ENCODE measurements at places on chromosomes 2 and 18.

DNA sequence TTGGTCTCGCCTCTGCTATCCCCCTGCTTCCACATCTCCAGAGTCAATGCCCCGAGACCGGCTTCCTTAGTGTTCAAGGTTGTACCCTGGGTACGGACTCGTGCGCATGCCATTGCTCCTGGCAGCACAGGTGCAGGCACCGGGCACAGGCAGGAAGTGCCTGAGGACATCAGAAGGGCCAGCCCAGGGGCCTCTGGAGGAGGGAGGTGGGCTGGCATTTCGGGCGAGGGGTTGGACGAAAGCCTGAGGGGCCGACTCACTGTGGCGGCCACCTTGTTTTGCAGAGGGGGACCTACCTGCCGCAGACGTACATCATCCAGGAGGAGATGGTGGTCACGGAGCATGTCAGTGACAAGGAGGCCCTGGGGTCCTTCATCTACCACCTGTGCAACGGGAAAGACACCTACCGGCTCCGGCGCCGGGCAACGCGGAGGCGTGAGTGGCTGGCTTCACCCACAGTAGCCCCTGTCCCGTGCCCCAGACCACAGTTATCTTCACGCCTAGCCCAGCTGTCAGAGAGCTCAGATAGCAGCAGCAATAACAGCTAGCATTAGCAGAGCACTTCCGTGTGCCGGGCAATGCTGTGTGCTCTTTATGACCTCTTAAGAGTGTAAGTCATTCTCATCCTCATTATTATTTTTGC lies 12.5 kb downstream of the ITM2C start:
- DNase-seq: no peak
- peak overlapping the region; percentile 48 for H3K4me3 ChIP-seq
- H3K36me3 ChIP-seq: peaks cover 9% of the 10 kb centered on the region

GRCh38 chr18:26480897-26481795 lies 67.2 kb downstream of the KCTD1 start:
- no peaks in the 10 kb centered on the region for H3K4me1 ChIP-seq
- no peak overlapping the region for H3K4me3 ChIP-seq
- no peak overlapping the region for H3K27ac ChIP-seq
- no peaks in the 10 kb centered on the region for H3K27me3 ChIP-seq

DNA sequence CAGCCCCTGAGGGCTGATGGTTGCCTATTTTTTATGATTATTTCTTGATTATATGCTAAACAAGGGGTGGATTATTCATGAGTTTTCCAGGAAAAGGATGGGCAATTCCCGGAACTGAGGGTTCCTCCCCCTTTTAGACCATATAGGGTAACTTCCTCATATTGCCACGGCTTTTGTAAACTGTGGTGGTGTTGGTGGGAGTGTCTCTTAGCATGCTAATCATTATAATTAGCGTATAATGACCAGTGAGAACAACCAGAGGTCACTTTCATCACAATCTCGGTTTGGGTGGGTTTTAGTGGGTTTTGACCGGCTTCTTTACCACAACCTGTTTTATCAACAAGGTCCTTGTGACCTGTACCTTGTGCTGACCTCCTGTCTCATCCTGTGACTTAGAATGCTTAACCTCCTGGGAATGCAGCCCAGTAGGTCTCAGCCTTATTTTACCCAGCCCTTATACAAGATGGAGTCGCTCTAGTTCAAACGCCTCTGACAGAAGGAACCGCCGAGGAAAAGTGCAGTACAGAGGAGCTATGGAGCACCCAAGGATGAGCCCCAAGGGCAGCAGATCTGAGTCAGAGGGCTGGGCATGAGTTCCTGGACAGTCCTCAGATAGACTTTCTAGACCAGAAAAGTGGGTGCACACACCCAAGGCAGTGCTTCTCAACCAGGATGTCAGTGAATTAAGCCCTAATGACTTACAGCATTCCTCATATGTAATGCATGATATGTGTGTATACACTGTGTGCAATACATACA lies 37.1 kb upstream of the ASAP2 start:
- no peaks in the 10 kb centered on the region for H3K36me3 ChIP-seq
- H3K4me3 ChIP-seq: no peak overlapping the region
- no peak for DNase-seq
- no peak overlapping the region for H3K27ac ChIP-seq

DNA sequence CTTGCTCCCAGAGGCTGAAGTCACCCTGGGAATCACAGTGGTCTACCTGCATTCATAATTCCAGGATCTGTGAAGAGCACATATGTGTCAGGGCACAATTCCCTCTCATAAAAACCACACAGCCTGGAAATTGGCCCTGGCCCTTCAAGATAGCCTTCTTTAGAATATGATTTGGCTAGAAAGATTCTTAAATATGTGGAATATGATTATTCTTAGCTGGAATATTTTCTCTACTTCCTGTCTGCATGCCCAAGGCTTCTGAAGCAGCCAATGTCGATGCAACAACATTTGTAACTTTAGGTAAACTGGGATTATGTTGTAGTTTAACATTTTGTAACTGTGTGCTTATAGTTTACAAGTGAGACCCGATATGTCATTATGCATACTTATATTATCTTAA lies 24.2 kb downstream of the ICOS start:
- peaks cover 22% of the 10 kb centered on the region for H3K4me1 ChIP-seq
- H3K4me3 ChIP-seq: no peak overlapping the region
- H3K27me3 ChIP-seq: no peaks in the 10 kb centered on the region
- DNase-seq: no peak

- H3K27me3 ChIP-seq: peaks cover 3% of the 10 kb centered on the region
- no peak for DNase-seq
- H3K36me3 ChIP-seq: no peaks in the 10 kb centered on the region
- H3K27ac ChIP-seq: no peak overlapping the region
- H3K4me3 ChIP-seq: no peak overlapping the region
These were observed 184.2 kb downstream of the PDE1A start for GRCh38 chr2:182242609-182243008.

DNA sequence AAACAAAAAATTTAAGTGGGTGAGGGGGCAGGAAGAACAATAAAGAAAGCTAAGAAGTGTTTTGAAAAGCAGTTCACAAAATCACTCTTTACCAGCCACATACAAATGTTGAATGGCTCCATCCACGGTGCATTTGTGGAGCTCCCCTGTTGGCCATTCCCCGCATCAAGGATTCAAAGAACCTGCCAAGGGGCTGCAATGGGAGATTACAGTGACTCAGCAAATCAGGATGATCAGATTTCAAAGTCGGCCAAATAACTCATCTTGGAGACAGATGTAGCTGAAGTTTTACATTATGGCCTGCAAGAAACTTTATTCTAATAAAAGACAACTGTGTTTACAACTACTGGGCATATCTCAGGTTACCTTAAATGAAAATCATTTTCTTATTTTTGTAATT lies 26.9 kb downstream of the COL4A3 start:
- no peaks in the 10 kb centered on the region for H3K36me3 ChIP-seq
- H3K27me3 ChIP-seq: peaks cover 18% of the 10 kb centered on the region
- DNase-seq: no peak
- no peak overlapping the region for H3K27ac ChIP-seq
- no peak overlapping the region for H3K4me3 ChIP-seq
- no peaks in the 10 kb centered on the region for H3K4me1 ChIP-seq

DNA sequence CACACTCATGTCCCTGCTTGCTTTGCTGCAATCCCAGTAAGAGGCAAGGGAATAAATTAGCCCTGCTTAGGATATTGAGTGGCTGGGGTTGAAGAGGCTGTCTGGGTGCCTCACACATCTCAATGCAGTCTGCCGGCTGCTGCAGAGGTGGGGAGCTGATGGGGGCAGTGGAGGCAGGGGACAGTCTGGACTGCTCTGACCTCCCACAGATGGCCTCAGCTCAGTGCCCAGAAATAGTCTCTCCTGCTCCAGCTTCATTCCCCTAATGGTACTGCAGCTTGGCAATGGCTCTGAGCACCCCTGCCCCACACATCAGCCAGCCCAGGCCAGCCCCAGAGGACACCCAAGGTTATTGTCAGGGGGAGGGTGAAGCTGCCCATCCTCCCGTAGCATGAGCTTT lies 21.5 kb upstream of the TNS1 start:
- no peaks in the 10 kb centered on the region for H3K27me3 ChIP-seq
- no peak for DNase-seq
- no peaks in the 10 kb centered on the region for H3K4me1 ChIP-seq
- H3K4me3 ChIP-seq: no peak overlapping the region
- no peaks in the 10 kb centered on the region for H3K36me3 ChIP-seq
- no peak overlapping the region for H3K27ac ChIP-seq

GRCh38 chr18:69727912-69728572 lies 219.6 kb downstream of the CD226 start:
- no peak overlapping the region for H3K4me3 ChIP-seq
- H3K27me3 ChIP-seq: no peaks in the 10 kb centered on the region
- DNase-seq: no peak
- H3K4me1 ChIP-seq: peaks cover 7% of the 10 kb centered on the region
- H3K36me3 ChIP-seq: no peaks in the 10 kb centered on the region

- H3K4me3 ChIP-seq: no peak overlapping the region
- no peaks in the 10 kb centered on the region for H3K27me3 ChIP-seq
- H3K4me1 ChIP-seq: no peaks in the 10 kb centered on the region
- H3K27ac ChIP-seq: no peak overlapping the region
These were observed 31.3 kb upstream of the LRATD1 start for GRCh38 chr2:14601156-14601770.

DNA sequence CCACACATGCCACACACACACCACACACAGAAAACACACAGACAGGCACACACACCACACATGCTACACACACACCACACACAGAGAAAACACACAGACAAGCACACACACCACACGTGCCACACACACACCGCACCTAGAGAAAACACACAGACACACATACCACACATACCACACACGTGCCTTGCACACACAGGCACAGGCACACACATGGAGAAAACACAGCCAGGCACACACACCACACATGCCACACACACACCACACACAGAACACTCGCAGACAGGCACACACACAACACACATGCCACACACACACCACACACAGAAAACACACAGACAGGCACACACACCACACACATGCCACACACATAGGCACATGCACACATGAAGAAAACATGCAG lies 242.1 kb upstream of the MYT1L start:
- H3K27me3 ChIP-seq: no peaks in the 10 kb centered on the region
- no peaks in the 10 kb centered on the region for H3K36me3 ChIP-seq
- no peaks in the 10 kb centered on the region for H3K4me1 ChIP-seq
- no peak overlapping the region for H3K27ac ChIP-seq

GRCh38 chr2:102100371-102101096 lies 42.0 kb upstream of the IL1R1 start:
- peaks cover 31% of the 10 kb centered on the region for H3K4me1 ChIP-seq
- peak; percentile 8 for DNase-seq
- H3K27ac ChIP-seq: peak overlapping the region; percentile 78
- H3K36me3 ChIP-seq: peaks cover 2% of the 10 kb centered on the region
- peaks cover 18% of the 10 kb centered on the region for H3K27me3 ChIP-seq
- H3K4me3 ChIP-seq: no peak overlapping the region

- H3K27me3 ChIP-seq: no peaks in the 10 kb centered on the region
- H3K4me3 ChIP-seq: peak overlapping the region; percentile 72
- peaks cover 52% of the 10 kb centered on the region for H3K4me1 ChIP-seq
- H3K36me3 ChIP-seq: peaks cover 30% of the 10 kb centered on the region
- DNase-seq: no peak
These were observed 8.1 kb upstream of the MTERF4 start for GRCh38 chr2:241110089-241110606.

DNA sequence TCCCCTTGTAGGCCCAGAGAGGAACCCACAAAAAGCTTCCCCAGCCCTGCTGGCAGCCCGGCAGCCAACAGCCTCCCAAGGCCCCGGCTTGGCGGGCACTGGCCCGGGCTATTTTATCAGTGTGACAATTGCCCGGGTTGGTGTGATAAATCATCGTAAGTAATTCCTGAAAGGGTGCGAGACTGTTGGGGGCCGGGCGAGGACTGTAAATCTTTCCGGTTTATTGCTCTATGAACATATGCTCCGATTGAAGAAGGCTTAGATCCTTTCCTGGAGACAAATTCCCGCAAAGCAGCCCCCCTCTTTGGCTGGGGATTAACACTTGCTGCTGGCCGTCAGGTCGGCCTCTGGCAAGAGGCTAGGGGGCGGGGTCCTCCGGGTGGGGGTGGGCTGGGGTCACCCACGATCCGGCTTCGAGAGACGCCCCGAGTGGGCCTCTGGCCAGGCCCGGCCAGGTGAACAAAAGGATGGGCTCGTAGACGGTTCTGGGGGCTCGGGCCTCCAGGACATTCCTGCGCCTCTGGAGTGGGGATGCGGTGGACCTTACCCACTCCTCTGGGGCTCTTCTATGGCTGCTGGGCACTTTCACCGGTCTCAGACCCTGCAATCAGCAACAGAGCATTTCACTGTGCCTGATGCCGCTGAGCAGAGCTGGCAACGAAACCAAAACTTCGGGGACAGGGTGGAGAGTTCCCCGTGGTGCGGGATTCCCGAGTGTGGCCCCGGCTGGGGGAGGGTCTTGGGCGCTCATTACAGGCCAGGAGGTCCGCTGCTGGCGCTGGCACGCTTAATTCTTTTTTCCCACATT lies 2.0 kb downstream of the HOXD3 start:
- peaks cover 12% of the 10 kb centered on the region for H3K4me1 ChIP-seq
- H3K36me3 ChIP-seq: no peaks in the 10 kb centered on the region
- H3K27me3 ChIP-seq: peaks cover 86% of the 10 kb centered on the region
- no peak for DNase-seq
- no peak overlapping the region for H3K27ac ChIP-seq
- H3K4me3 ChIP-seq: no peak overlapping the region

- peaks cover 6% of the 10 kb centered on the region for H3K4me1 ChIP-seq
- no peak overlapping the region for H3K27ac ChIP-seq
- DNase-seq: no peak
- no peaks in the 10 kb centered on the region for H3K36me3 ChIP-seq
- no peak overlapping the region for H3K4me3 ChIP-seq
These were observed 219.7 kb upstream of the HS6ST1 start for GRCh38 chr2:128538396-128538795.

DNA sequence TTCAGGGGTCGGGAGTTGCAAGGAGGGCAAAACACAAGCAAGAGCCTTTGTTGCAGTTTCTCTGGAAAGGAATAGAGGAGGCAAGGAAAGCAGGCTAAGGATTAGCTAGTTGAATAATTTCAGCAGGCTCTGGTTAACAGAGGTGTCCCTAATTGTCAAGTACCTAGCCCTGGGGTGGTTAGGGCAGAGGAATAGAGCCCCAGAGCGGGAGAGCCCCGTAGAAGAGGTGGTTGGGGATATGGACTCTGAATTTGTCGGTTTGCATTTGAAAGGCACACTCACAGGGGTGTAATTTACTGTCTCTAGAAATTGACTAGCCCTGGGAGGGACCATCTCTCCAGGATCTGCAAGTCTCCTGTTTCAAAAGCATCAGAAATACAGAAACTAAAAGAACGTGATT lies 1030.2 kb downstream of the TMEM182 start:
- no peak for DNase-seq
- no peak overlapping the region for H3K27ac ChIP-seq
- no peaks in the 10 kb centered on the region for H3K27me3 ChIP-seq
- no peaks in the 10 kb centered on the region for H3K36me3 ChIP-seq
- H3K4me3 ChIP-seq: no peak overlapping the region

- DNase-seq: no peak
- no peak overlapping the region for H3K27ac ChIP-seq
- H3K4me3 ChIP-seq: no peak overlapping the region
- H3K36me3 ChIP-seq: no peaks in the 10 kb centered on the region
- H3K4me1 ChIP-seq: no peaks in the 10 kb centered on the region
These were observed 1202.5 kb downstream of the DSC3 start for GRCh38 chr18:29840089-29840488.
